ENCODE measurements at places on chromosomes 4 and X.

GRCh38 chr4:15149234-15149838 lies 147.1 kb downstream of the CPEB2 start:
- DNase-seq: no peak

DNA sequence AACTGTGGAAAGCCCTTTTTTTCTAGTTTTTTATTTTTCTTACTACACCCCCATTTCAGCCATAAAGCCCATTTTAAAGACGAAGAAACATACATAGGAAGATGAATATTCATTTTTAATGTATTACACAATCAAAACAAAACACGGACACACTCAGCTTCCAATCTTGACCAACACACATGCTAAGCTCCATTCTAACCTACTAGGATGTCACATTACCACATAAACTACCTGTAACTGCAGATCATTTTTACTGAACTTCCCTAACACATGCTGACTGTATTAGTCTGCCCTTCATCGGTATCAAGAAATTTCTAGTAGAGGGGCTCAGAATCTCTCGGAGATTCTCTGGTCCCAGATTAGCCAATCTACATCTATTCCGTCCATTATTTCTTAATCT lies 1.8 kb downstream of the CCNI start:
- no peak for DNase-seq

DNA sequence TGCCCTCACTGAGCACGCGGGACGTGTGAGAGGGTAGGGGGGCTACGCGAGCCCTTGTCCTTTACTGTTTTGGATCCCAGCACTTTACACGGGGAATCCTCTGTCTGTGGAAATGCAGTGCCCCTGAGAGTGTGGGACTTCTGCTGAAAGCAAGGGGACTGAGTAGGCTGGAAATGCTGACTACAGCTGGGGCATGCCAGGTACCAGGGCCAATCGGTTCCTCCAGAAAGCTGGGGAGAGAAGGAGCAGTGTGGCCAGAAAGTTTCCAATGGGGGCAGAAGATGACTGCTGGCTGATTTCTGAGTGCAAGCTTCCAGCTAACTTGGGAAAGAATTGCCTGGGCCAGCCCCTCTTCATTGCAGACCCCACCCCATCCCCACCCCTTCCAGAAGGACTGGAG lies 1.5 kb downstream of the NHSL2 start:
- no peak for DNase-seq

DNA sequence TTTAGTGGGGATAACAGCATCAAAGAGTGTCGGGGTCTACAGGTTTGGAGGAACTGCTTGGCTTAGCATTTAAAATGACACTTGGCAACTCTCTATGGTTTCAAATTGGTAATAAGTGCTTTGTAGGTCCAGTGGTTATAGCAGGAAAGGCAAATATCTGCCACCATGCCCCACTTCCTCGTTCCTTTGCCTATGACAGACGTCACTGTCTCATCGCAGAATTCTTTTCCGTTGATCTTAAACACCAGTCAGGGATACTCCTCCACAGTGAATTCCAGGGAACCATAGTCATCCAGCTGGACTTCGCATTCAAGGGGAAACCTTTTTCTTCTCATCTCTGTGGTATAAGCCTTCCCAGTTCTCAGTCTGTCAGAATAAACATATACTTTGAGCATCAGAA lies 319.1 kb downstream of the GPAT3 start:
- DNase-seq: no peak

DNA sequence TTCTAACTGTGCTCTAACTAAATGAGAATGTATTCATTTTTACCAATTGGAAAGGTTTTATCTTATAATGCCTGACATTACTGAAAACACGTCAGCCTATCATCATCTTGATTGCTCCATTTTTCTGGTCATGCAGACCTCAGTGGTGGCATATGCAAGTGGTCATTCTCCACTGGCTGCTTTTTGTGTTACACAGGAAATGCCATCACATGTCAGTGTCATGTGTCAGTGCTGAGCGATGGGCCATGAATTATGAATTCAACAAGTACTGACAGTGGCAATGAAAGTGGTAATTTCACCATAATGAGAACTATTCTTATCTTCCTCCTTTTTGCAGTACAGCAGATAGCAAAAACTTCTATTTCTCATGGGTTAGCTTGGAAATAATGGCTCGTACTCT lies 190.5 kb downstream of the PACRGL start:
- no peak for DNase-seq

GRCh38 chr4:25030277-25031076 lies at the start of gene LGI2:
Gene LGI2, minus strand, starts transcription at chr4:25030946. Its CDS starts 253 bp downstream, at chr4:25030693.
- DNase-seq: no peak

DNA sequence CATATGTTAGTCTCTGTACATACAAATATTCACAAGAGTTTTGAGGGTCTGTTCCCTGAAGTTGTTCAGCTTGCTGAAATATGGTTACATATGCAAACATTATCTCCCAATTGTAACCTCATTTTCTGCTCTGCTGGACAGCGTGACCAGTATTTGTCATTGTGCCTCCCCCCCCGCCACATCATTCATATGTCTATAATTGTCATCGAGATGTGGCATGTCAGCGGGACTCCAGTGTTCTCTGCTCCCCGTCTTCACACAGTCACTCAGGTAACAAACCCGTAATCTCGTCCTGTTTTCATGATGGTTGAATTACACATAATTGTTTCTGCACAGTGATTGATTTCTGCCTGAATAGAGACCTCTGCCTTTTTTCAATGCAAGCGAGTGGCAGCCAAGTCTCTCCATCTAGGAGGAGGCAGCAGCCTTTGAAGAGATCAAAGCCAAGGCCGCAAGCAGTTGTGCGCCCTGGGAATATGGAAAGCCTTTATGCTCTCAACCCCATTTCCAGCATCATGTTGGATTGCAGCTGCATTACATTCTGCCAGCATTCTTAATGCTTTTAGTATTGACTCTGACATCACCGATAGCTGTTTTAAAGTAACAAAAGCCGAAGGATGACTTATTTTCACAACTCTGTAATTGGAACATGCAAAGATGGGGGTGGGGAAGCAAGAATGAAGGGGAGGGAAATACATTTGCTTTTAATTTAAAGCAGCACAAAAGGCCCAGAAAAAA lies 27.4 kb downstream of the LEF1 start:
- no peak for DNase-seq

- no peak for DNase-seq
Measured at GRCh38 chrX:118497180-118497818, 1.7 kb downstream of the DOCK11 start.

DNA sequence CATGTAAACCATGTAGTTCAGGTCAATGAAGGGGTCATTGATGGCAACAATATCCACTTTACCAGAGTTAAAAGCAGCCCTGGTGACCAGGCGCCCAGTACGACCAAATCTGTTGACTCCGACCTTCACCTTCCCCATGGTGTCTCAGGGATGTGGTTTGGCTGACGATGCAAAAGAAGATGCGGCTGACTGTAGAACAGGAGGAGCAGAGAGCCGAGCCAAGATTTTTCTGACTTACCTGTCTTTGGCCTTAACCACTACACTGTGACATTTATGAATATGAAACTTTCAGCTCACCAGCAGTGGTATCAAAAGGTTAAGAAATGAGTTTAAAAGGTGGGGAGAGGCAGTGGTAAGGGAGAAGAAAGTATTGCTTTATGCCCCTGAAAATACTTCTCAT lies 309.8 kb downstream of the BCOR start:
- DNase-seq: no peak

- no peak for DNase-seq
Measured at GRCh38 chrX:78822157-78822690, 74.7 kb downstream of the LPAR4 start.

DNA sequence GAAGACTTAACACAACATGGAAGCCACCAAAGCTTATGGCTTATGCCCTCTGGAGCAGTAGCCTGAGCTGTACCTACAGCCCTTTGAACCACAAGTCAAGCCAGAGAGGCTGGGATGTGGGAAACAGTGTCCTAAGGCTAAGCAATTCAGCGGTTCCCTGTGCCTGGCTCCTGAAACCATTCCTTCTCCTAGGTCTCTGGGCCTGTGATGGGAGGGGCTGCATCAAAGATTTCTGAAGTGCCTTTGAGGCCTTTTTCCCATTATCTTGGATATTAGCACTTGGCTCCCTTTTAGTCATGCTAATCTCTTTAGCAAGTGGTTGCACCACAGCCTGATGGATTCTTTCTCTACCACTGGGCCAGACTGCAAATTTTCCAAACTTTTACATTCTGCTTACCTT lies 140.5 kb upstream of the NUDT10 start:
- DNase-seq: no peak

- no peak for DNase-seq
Measured at GRCh38 chrX:47566841-47567240, 5.8 kb downstream of the ARAF start.

DNA sequence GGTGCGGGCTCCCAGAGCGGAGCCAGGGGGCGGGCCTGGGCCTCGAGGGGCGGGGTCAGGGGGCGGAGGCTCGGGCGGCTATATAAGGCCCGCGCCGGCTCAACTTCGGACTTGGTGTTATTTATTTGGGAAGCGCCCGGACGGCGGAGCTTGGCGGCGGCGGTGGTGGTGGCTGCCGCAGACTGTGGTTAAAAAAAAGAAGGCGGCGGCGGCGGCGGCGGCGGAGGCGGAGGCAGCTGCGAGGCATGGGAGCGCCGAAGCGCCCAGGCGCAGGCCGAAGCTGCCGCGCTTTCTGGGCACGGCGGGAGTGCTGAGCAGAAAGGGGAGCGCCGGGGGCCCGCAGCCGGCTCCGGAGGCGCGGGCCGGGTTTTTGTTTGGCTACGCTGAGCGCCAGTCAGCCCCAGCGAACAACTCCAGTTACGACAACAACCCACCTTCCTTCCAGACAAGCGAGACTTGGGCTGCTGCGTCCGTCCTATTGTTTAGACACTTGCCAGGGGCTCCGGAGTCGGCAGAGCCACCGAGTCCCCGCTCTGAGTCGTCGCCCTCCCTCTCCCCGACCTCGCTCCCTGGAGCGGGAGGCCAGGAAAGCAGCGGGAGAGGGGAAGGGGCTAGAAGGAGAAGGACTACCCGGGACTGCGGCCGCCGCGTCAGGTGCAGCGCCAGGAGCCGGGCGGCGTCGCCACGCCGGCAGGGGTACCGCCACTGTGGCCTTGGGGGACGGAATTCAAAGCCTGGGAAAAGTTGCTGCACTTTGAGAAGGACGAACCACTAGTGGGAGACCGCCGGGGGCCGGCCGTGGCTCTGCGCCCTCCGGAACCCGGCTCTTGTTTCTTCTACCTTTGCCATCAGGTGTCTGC lies at the start of gene SLIT2:
SLIT2 (plus strand) TSS at position 110 of the 860 bp plus-strand sequence. CDS start 1,911 bp downstream, outside the sequence.
- DNase-seq: peak; percentile 90

GRCh38 chrX:100662796-100663195 lies 18.8 kb downstream of the SRPX2 start:
- no peak for DNase-seq

GRCh38 chr4:7843831-7844593 lies 95.6 kb downstream of the AFAP1 start:
- DNase-seq: peak; percentile 83

GRCh38 chrX:12118134-12118533 lies 20.1 kb upstream of the FRMPD4 start:
- DNase-seq: no peak

- DNase-seq: no peak
Measured at GRCh38 chr4:136713140-136713539, 819.2 kb downstream of the PCDH18 start.

DNA sequence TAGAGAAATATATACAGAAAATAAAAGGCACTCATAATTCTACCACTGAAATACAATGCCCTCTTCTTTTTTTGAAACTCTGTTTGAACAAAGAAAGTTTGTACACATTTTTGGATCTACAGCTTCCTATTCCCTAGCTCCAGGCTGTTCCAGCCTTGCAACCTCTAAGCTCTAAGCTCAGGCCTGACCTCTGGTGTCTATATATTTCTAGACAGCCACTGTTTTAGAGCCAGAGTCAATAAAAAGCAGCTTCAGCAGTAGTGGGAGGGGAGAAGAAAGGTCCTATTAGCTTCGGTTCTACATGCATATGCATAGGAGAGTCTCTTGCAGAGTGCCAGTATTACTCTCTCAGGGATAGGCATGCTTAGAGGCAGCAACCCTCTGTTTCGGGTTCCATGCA lies 39.7 kb downstream of the CLDN2 start:
- no peak for DNase-seq

DNA sequence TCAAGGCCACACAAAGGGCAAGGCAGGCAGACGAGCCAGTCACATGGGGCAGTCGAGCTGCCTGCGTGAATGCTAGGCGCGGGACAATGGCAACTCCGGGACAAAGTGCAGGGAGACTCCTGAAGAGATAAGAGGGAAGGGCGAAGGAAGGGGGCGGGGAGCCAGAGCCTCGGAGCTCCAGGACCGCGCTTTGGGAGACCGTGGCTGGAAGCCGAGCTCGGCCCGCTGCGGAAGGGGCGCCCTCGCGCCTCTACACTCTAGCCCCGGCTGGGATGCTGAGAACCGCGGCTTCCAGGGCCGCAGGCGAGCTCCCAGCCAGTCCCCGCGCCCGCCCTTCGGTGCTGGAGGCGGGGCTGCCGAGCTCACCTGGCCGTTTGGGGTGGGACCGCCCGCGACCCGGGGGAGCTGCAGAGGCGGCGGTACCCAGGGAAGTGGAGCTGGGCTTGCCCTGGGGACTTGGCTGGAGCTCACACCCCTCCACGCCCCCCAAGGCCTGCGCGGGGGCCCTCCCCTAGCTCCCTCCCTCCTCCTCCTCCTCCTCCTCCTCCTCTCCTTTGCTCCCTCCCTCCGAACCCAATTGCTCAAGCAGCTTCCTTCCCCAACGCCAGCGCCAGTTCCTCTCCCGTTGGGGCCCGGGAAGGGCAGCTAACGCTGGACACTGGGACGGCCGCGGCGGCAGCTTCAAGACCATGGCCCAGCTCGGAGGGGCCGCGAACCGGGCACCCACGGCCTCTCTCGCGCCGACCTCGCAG lies at the start of gene SOWAHD:
SOWAHD (plus strand) TSS at position 610 of the 752 bp plus-strand sequence; CDS start at position 690, 80 bp downstream.
- DNase-seq: peak; percentile 34

DNA sequence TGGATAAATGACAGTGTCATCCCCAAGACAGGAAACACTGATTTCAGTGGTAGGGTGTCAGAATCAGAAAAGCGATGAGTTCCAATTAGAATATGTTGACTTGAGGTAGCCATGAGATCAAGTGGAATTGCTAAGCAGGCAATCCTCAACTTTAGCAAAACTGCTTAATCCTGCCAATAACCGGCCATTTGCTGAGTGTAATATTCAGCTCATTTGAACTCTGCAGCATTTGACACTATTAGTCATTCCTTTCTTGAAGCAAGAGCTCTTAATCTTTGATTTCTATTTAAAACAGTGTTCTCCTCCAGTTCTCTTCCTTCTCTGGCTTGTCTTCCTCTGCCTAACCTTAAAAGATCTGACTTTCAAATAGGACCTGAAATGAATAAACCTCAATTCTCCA lies 68.7 kb upstream of the DCLK2 start:
- no peak for DNase-seq

DNA sequence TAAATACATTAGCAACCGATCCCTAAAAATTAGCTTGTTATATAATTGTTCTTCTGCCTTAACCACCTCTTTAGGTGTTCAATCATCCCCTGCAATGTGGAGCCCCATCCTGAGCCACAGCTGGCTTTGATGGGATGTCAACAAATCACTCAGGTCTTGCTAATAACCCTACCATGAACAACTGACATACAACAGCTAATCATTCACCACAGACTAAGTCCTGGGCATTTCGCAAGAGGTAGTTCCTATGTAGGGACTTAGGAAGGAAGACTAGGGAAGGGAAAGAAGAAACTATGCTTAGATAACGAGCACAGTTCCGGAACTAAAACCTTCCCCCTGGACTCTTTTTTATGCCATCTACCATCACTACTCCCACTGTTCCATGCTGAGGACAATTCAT lies 63.6 kb upstream of the PTCHD1 start:
- no peak for DNase-seq
